Stimulated activated CD4-positive, alpha-beta T cell treated with anti-CD3 and anti-CD28 coated beads, Interleukin-15, amount 100 ng/mL, for 1 hour (primary cell): ENCODE measurements at places on chromosomes 12 and 14.

DNA sequence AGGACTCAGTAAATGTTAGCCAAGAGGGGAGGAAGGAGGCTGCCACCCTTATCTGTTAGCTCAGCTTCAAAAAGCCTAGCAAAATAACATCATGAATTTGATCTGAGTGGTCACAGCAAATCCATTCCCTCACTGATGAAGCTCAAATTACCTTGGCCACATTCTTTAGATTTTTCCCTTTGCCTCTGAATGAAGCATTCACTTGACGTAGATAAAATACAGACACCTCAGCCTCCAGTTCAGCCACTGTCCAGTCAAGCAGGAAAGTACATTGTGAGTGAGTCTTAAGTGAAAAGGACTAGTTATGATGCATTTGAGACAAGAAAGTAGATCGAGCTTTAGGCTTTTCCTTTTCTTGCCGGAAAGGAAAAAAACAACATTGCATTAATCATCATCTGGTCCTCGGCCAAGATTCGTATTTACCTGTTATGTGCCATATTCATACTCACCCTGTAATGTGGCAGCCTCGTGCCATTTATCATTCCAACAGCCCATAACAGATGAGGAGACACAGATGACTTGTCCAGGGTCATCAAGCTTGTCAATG lies 146.5 kb downstream of the ETV6 start:
- no peak for DNase-seq

DNA sequence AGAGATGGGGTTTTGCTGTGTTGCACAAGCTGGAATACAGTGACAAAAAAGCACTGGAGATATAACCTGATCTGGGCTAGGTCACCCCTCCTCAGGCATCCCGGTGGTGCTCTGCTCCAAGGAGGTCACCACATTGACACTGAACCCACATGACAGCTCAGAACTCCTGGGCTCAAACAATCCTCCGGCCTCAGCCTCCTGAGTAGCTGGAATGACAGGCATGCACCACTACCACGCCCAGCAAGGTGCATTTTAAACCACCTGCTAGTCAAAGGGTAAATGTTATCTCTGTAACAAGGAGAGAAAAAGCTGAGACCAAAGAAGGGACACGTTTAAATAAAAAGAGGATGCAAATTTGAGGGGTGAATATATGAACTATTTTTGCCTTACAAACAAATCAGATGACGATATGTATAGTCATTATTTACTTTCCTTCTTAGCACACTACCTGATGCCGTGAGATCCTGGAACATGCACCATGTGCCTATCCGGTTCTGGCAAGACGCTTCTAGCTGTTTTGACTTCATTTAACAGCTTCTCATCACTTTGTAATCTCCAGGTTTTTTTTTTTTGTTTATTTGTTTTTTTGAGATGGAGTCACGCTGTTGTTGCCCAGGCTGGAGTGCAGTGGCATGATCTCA lies 135.1 kb downstream of the PPM1H start:
- DNase-seq: no peak

GRCh38 chr12:2247120-2247519 lies 194.3 kb downstream of the CACNA1C start:
- DNase-seq: no peak

GRCh38 chr12:120071493-120072020 lies 45.0 kb downstream of the RAB35 start:
- no peak for DNase-seq

DNA sequence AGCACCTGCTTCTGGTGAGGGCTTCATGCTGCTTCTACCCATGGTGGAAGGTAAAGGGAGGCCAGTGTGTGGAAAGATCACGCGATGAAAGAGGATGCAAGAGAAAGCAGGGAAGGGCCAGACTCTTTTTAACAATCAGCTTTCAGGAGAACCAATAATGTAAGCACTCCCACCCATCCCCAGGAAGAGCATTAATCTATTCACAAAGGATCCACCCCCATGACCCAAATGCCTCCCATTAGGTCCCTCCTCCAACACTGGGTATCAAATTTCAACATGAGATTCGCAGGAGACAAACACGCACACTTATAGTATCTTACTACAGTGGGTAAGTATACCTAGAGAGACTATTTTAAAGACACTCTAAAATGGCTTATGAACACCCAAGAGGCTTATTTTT lies 80.5 kb upstream of the TMCC3 start:
- DNase-seq: no peak

DNA sequence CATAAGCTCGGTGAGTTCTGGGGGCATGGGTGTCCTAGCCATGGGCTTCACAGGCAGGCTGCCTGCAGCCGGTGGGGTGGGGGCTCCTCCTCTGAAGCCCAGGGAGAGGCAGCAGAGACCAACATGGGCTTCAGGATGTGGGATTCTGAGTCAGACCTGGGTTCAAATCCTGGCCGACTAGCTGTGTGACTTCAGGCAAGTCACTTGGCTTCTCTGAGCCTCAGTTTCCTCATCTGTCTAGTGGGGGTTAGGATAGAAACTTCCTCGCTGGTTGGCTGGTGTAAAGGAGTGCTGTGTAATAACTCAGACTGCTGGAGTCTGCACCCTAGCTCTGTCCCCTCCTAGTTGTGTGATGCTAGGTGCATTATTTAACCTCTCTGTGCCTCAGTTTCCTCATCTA lies 12.2 kb downstream of the RNFT2 start:
- DNase-seq: no peak

DNA sequence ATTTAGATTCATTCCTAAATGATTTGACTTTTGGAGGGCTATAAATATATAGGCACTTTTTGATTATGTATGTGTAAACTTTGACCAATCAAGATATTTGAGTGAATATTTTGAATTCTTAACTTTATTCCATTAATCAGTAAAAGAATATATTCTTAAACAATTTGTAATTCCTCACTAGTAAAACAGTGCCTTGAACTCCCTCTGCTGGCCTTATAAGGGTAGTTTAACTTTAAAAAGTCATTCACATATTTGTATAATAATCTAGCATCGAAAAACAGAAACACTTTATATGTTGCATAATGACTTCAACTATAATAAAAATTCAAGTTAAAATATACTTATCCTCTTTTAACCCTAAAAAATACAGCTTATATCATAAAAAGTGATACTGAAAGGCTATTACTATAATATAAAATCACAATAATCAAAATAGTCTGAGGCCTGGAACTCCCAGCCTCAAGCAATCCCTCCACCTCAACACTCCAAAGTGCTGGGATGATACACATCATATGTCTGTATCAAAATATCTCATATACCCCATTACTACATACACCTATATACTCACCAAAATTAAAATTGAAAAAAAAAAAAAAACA lies 31.2 kb downstream of the CCDC59 start:
- DNase-seq: no peak

GRCh38 chr14:20630340-20631022 lies 11.0 kb downstream of the OR6S1 start:
- no peak for DNase-seq

- no peak for DNase-seq
Measured at GRCh38 chr12:8037046-8037663, 4.6 kb downstream of the FOXJ2 start.

- no peak for DNase-seq
Measured at GRCh38 chr12:78146365-78146772, 315.7 kb downstream of the NAV3 start.

GRCh38 chr12:132327336-132328171 lies 1.8 kb downstream of the GALNT9 start:
- DNase-seq: no peak

DNA sequence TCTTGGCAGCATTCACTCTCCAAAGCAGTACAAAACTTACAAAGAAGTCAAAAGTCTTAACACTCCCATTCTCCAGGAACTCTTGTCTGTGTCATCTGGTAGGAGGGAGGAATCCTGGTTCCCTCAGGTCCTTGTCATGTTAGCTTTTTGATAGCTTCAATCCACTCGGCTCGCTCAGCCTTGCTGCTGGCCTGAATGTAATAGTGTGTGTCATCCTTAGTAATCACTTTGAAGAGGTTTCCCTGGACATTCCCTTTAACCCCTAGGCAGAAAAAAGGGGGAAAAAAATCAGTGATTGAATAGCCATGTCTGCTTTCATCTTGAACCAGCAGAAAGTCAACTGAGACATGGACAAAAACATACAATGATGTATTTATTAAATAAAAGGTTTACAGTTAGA lies 24.8 kb downstream of the PLEK2 start:
- no peak for DNase-seq

DNA sequence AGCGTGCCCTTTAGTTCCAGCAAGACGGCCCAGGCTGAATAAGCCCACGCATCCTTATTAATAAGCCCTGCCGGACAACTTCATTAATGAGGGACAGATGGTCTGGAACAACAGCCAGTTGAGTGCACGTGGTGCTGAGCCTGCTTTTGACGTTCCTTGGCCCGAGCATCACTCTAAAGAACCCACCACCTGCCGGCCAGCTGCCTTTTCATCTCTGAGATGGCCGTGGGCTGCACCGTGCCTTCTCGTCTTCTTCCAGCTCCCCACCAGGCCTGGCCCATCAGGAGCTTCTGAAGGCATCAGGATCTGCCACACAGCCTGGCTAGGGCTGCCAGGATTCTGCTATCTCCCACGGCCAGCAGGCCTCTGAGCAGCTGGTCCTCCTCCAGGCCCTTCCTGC lies 80.0 kb downstream of the AACS start:
- no peak for DNase-seq

DNA sequence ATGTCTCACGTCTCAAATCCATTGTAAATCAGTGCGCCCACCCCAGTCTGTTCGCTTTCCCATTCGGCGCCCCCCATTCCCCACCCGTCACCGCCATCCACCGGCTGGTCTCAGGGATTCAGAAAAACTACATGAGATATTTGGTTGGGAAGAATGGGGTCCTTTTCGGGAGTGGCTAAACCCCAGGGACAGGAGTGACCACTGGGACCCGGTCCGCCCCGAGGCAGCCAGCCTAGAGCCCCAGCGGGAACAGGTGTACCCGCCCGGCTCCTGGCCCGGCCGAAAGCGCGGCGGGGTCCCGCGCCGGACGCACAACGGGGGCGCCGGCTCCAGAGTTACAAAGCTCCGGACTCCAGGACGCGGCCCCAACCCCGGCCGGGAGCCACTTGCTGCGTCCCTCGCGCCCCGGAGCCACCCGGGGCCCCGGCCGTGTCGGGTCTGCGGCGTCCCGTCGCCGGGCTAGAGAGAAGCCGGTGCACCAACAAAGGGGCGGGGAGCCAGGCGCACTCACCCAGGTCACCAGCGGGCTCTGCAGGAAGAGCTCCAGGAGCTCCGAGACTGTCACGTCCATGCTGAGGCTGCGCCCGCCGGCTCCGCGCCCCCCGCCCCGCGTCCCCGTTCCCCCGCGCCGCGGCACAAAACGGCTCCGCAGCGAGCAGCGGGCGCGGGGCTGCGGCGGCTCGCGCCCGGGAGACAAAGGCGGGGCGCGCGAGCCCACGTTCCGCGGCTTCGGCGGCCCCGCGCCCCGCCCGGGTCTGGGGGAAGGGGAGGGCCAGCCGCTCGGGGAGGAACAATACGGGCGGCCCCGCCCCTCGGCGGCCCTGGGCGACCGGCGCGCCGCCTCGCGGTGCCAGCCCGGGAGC lies at the start of gene CCDC88C:
Gene CCDC88C (minus strand): TSS at position 701 of the 863 bp plus-strand sequence. CDS start 130 bp downstream, at position 571.
- peak; percentile 76 for DNase-seq

DNA sequence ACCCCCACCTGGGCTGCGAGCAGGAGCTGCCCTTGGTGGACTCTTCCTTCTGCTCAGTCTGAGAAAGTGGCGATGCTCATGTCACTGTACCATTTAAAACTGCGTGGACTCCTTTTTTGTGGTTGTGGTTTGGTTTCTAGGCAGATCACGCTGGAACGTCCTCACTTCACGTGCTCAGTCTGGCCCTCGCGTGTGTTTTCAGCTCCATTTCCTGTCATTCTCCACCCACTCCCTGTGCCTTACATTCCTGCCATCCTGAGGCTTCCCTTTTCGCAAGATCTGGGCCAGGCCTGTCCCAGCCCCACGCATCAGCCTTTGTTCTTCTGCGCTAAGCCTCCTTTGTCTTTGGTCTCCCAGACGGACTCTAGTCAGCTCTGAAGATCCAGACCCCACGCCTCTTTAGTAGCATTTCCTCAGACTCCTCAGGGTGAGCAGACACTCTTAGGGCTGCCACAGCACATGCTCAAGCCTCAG lies 105.4 kb downstream of the FBXL14 start:
- DNase-seq: no peak

DNA sequence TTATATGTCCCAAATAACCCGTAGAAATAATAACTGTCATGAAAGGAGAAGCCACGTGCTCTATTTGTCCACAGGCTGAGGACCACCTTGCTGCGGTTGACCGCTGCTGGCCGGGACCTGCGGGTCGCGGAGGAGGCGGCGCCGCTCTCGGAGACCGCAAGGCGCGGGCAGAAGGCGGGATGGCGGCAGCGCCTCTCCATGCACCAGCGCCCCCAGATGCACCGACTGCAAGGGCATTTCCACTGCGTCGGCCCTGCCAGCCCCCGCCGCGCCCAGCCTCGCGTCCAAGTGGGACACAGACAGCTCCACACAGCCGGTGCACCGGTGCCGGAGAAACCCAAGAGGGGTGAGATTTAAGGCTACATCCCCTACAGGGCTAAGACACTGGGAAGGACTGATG lies 21.0 kb downstream of the RPGRIP1 start:
- DNase-seq: peak; percentile 1

DNA sequence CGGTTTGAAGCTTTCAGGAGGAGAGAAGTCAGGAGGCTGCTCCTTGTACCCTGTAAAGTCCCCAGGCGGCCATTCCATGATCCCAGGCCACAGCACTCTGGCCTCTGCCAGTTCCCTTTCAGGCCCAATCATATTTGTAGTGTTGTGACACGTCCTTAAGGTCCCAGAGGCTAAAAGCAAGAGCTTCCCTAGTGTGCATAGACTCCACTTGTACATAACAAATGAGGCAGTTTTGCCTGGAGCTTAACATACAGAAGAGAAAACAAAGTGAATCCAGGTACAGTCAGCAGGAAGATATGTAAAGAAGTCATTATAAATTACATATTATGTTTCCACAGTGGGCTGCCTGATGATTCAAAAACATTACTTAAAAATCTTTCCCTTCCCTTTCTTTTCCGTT lies 81.1 kb upstream of the RPH3A start:
- DNase-seq: no peak

- DNase-seq: no peak
Measured at GRCh38 chr12:96044017-96044942, 8.9 kb upstream of the LTA4H start.

GRCh38 chr12:64102339-64102738 lies 119.8 kb downstream of the KICS2 start:
- DNase-seq: no peak

- no peak for DNase-seq
Measured at GRCh38 chr14:45082420-45082819, 1.5 kb upstream of the PRPF39 start.
